Cortex of kidney (tissue), 1 donor: ENCODE measurements at places on chromosomes 12 and 14.

- DNase-seq = no peak
Observed at GRCh38 chr12:128519426-128519825, 252.5 kb downstream of the TMEM132C start.

DNA sequence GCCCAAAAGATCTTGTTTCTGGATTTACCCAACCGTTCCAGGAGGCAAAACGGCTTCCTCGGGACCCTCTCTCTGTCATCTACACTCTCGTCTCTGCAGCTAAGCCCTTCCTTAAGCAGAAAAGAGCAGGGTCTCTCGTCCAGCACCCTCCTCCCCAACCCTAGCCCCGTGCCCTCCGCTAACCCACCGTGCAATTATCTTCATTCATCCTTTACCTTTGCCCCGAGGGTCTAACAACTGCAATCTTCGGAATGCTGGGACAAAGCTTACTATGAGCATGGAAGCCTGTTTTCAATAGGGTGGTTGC is 276 bp upstream of the BMAL2 start:
- no peak for DNase-seq

DNA sequence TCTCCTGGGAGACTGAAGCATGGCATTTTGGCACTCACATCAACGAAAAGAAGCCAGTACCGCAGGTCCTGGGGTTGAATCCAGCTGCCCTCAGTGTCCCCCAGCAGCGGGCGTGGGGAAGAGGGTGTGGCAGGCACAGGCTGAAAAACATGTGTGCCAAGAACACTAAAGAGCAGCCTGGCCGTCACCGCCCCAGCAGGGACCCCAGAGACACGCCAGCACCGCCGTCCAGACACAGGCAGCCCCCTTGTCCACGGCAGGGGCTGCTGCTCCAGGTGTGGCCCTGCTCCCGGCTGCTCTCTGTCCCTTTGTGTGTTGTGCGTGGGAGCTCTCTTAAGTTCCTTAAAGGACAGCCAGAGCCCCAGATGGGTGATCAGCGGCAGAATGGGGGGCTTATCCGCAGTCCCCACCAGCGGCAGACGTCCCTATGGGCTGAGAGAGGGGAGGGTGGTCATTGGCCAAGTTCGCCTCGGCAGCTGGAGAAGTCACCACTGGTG is 556 bp downstream of the PHETA1 start:
- DNase-seq = no peak

GRCh38 chr12:39610436-39611025 is 9.1 kb downstream of the ABCD2 start:
- no peak for DNase-seq

GRCh38 chr12:106425061-106425702 is 67.6 kb downstream of the POLR3B start:
- DNase-seq = no peak

DNA sequence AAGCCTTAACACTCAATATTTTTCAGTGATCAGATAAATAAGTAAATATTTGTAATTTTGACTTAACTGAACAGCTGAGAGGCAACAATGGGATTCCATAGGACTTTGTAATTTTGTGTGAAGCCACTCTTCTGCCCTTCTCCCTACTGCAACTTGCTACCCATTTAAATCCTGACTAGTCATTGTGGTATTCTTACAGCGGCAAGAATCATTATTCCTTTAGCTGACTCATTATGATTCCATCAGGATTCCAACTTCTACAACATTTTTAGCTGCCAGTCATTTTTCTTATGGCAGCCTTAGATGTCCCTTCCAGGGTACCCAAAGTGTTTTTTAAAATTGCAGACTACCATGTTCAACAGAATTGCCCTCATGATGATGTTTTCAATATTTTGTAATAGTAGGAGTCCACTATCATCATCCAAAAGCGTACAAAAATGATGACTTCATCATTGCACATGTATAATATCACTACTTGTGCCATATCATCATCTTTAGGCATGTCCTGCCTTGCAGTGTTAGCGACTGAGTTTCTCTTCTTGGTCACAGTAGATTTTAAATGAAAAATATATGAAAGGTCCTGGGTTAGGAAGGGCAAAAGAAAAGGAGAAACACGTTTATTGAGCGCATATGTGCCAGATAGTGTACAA is 5.1 kb upstream of the MAGOHB start:
- DNase-seq = no peak

- DNase-seq = no peak
Observed at GRCh38 chr12:121003650-121004049, 12.6 kb downstream of the C12orf43 start.

DNA sequence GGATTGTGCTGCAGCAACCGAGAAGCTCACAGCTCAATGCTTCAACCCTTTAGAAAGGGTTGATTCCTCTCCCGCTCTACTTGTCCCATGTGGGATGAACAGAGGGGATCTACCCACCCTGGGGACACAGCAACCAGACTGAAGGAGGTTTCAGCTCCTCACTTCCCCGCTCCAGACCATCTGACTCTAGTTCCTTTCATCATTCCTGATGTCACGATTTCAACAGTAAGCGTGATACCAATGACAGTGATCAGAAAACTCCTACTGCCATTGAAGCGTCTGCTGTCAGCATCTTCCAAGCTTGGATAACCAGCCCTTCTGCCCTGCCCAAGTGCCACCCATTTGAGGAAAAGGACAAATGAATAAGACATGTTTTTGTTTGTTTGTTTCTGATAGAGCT is 14.3 kb downstream of the SERPINA1 start:
- DNase-seq = no peak

GRCh38 chr12:112179916-112180315 is 54.6 kb downstream of the TRAFD1 start:
- DNase-seq = no peak

DNA sequence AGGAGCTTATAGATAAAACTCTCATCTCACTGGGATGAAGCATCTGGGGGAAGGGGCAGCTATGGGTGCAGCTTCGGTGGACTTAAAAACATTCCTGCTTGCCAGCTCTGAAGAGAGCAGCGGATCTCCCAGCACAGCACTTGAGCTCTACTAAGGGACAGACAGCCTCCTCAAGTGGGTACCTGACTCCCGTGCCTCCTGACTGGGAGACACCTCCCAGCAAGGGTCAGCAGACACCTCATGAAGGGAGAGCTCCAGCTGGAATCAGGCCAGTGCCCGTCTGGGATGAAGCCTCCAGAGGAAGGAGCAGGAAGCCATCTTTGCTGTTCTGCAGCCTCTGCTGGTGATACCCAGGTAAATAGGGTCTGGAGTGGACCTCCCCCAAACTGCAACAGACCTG is 345.2 kb upstream of the SYT1 start:
- no peak for DNase-seq

GRCh38 chr12:9345171-9345570 is 137.0 kb upstream of the PZP start:
- DNase-seq = no peak

GRCh38 chr12:2833327-2833726 is 1.5 kb downstream of the NRIP2 start:
- DNase-seq = no peak

- DNase-seq = no peak
Observed at GRCh38 chr14:94816113-94816512, 46.2 kb upstream of the GSC start.

DNA sequence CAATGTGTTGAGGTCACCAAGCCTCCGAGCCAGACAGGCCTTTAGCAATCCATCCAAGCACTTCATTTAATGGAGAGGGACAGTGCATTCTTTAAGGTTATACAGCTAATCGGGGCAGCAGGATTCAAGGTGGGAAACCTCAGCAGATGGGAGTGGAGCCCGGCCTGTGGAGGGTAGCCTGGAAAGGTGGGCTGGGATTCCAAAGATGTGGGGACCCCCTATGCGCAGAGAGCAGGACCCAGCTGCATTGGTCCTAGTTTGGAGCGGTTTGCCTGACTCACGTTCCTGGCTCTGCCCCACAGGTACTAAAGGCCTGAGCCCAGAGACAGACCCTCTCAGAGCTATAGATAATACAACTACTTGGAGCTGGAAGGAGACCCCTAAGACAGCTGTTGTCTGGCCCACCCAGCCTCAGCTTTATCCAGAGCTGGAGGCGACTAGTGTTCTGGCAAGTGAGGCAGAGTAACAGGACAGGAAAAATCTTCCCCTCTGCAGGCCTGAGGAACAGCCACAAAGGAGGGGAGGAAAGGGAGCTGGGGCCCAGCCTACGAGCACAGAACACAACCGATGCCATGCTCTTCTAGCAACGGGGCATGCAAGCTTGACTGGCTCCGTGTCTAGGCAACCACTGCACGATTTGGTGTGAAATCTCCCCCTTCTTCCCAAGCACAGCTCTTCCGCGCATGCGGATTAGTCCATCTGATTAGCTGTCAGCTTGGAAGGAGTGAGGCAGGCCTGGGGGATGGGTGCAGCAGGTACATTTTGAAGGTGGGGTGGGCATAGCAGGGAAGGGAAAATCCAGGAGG is 1.1 kb upstream of the MYH7 start:
- DNase-seq = no peak

DNA sequence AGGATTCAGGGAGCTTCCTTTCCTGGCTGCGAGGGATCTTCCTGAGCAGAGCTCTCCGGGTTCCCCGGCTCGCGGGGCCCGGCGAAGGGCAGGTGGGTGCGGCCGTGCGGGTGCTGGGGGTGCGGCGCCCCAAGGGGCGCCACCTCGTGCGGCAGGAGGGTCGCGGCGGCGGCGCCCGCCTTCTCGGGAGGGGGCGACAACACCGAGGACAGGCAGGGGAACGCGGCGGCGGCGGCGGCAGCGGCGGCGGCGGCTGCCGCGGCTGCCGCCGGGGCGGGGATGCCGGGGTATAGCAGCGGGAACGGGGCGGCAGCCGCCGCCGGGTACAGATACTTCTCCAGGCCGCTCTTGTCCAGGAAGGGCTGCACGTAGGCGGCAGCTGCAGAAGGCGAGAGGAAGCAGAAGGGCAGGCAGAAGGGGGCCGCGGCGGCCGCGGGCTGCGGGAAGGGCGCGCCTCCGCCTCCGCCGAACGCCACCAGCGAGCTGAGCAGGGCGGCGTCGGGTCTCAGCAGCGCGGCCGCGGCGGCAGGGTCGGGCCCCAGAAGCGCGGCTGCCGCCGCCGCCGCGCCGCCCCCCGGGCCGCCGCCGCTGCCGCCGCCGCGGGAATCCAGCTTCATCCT is 2.7 kb downstream of the BHLHE41 start:
- DNase-seq = no peak

- no peak for DNase-seq
Observed at GRCh38 chr12:45435945-45436710, 220.2 kb downstream of the ANO6 start.

DNA sequence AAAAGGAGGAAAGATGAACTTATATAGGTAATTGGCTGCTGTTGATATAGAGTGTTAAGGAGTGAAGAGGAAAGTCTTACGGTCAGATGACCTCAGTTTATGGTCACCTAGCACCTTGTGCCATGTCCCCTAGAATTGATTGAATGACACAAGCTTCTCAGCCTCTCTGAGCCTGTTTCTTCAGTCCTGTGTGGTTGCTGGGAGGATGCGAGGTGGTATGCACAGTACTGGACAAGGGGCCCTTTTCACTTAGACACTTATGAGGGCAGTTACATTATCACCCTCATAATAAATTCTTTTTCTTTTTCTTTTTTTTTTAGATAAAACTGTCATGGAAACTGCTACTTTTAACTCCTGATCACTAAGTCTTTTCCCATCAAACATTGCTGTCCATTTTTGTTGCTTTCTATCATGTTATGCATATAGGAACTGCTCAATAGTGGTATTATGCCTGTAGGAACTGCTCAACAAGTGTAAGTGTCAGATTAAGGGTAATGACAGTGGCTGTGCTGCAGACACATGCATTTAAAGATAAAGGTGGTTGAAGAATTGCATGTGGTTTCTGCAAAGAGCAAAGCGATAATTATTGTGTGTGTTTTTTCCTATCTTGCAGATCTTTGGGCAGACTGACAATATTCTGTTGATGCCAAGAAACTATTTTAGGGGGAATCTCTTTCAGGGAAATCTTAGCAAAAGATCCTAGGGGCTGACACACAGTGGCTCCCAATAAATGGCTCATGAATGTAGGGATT is 11.6 kb downstream of the ANO6 start:
- no peak for DNase-seq

- DNase-seq = no peak
Observed at GRCh38 chr12:89069431-89069830, 282.9 kb downstream of the DUSP6 start.

GRCh38 chr12:42770261-42770660 is 180.7 kb upstream of the PRICKLE1 start:
- DNase-seq = no peak

- no peak for DNase-seq
Observed at GRCh38 chr12:125300249-125300648, 235.0 kb downstream of the AACS start.

DNA sequence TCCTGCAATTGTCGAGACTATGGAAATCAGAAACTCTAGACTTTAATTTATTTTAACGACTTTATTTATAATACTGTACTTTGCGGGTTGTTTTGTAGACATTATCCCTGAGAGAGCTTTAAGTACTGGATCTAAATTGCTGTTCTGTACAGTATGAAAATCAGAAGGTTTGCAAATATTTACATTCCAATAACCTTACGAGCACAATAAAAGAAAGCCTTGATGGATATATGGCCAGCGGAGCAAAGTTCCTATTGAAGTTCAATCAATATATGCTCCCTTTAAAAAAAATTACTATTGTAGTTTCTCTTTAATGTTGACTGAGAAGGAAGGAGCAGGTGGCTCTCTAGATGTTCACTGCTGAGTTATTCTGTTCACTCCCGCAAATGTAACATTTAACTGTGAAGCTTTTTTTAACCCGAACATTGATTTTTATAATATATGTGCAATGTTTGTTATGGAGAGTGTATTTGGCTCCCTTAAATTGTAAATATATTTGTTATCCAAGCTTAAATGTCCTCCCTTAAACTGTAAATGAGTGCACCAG is 235.3 kb downstream of the PLCZ1 start:
- DNase-seq = no peak

- no peak for DNase-seq
Observed at GRCh38 chr12:90940872-90941499, 14.0 kb downstream of the CCER1 start.

GRCh38 chr14:44914849-44915248 is 46.9 kb downstream of the KLHL28 start:
- no peak for DNase-seq

DNA sequence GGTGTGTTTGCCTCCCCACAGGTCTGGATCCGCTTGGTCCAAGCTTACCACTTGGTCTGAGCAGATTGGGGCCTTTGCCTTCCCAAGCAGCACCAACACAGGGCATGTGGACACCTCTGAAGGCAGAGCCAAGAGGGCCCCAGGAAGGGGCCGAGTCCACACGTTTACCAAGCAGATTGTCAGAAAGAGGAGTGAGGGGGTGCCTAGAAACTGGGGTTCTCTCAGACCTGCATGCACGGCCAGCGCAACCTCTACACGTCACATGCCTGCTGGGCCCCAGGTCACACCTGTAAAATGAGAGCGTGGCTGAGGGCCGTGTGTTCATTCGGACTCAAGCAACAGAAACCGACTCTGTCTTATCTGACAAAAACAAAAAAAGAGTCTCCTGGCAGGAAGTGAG is 96.9 kb downstream of the PAPOLA start:
- no peak for DNase-seq
